Osteocyte (in vitro differentiated cells): ENCODE measurements at places on chromosomes 4 and X.

DNA sequence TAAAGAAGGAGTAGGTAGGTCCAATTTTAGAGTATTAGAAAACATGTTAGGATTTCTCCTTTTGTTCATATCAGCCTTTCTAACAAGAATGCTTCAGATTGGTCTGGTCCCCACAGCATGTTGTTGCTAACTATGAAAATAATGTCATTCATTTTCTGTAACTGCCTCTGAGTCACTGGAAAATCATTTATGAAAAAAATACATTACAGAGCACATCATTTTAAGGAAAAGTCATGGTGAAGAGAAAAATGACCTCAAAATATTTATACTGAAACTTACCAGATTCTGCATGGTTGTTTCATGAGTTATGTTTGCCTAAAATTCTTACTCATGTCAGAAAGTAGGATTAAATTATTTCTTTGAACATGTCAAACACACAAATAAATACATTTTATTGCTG, 35.2 kb downstream of the DTHD1 start:
- H3K4me3 ChIP-seq, result no peak overlapping the region
- DNase-seq, result no peak
- peak overlapping the region; percentile 79 for H3K27ac ChIP-seq
- H3K36me3 ChIP-seq, result no peaks in the 10 kb centered on the region
- peaks cover 29% of the 10 kb centered on the region for H3K4me1 ChIP-seq

- DNase-seq, result no peak
- H3K27ac ChIP-seq, result no peak overlapping the region
- no peaks in the 10 kb centered on the region for H3K36me3 ChIP-seq
- H3K27me3 ChIP-seq, result peaks cover 13% of the 10 kb centered on the region
Observed at GRCh38 chr4:70504733-70505132, 13.6 kb upstream of the AMTN start.

- peaks cover 4% of the 10 kb centered on the region for H3K27me3 ChIP-seq
- DNase-seq, result no peak
- no peak overlapping the region for H3K4me3 ChIP-seq
- no peaks in the 10 kb centered on the region for H3K36me3 ChIP-seq
- H3K27ac ChIP-seq, result no peak overlapping the region
- H3K4me1 ChIP-seq, result no peaks in the 10 kb centered on the region
Observed at GRCh38 chrX:132101206-132101605, 26.6 kb downstream of the FRMD7 start.

DNA sequence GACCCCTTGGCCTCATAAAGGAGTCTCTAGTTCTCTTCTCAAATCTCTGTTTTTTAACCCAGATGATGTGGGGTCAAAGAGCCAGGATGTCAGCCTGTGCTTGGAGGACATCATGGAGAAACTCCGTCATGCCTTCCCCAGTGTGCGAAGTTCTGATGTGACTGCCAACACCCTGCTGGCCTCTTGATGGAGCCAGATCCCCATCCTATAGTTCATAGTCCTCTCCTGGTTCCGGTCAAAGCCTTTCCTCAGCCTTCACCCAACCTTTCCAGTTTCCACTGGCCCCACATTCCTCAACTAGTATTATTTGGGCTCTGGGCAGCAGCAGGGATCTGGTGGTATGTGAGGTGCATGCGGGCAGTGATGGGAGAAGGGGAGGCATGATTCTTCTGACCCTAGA, 30.7 kb downstream of the TAF7L start:
- no peak overlapping the region for H3K4me3 ChIP-seq
- DNase-seq, result no peak
- H3K27me3 ChIP-seq, result no peaks in the 10 kb centered on the region
- H3K36me3 ChIP-seq, result no peaks in the 10 kb centered on the region

DNA sequence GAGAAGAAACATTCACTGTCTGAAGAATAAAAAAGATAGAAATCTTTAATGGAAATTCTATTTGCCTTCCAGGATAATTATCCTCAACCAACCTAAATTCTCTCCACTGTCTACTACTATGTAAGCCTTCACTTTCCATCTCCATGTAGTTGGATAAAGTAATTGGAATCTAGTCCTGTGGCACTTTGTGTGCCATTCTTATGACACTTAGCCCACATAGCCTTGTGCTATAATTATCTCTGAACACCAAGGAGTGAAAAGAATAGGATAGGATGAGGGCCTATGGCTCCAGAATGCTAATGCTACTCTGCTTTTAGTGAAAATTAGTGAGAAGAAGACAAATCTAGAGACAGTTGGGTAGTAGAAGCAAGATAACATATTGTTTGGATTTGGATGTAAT, 20.2 kb downstream of the PRSS48 start:
- no peak for DNase-seq
- peaks cover 2% of the 10 kb centered on the region for H3K36me3 ChIP-seq
- no peak overlapping the region for H3K4me3 ChIP-seq
- H3K27me3 ChIP-seq, result no peaks in the 10 kb centered on the region
- H3K4me1 ChIP-seq, result peaks cover 16% of the 10 kb centered on the region

- DNase-seq, result no peak
- H3K4me1 ChIP-seq, result peaks cover 78% of the 10 kb centered on the region
- peak overlapping the region; percentile 86 for H3K27ac ChIP-seq
- H3K36me3 ChIP-seq, result no peaks in the 10 kb centered on the region
- H3K27me3 ChIP-seq, result no peaks in the 10 kb centered on the region
Observed at GRCh38 chr4:98510757-98511517, 147.5 kb downstream of the TSPAN5 start.

- H3K27me3 ChIP-seq, result no peaks in the 10 kb centered on the region
- peak overlapping the region; percentile 51 for H3K27ac ChIP-seq
- H3K36me3 ChIP-seq, result no peaks in the 10 kb centered on the region
- no peak for DNase-seq
- H3K4me1 ChIP-seq, result peaks cover 23% of the 10 kb centered on the region
Observed at GRCh38 chrX:24332878-24333277, 19.0 kb upstream of the SUPT20HL2 start.

DNA sequence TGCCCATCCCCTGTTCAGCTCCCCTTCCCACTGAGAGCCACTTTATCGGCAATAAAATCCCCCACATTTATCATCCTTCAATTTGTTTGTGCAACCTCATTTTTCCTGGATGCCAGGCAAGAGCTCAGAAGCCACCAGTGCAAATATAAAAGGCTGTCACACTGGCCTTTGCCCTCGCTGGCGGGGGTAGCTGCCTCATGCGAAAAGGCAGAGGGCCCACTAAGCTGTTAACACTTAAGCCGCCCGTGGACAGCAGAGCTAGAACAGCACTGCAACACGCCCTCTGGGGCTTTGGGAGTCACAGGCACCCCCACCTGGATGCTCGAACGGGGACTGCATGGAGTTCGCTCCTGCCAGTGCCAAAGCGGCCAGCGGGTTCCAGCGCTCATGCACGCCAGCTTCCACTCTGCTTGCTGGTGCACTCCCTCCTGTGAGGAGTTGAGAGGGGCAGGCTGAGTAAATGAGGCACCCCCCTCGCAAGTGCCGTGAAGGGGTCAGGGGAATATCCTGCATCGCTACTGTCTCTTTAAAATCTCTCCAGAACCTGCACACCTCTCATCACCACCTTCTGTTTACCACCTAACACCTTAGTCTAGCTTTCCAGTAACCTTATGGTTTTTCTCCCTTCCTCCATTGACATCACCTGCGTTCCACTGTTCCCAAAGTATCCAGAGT, 99.5 kb downstream of the SORBS2 start:
- no peak for DNase-seq
- H3K27ac ChIP-seq, result no peak overlapping the region
- H3K36me3 ChIP-seq, result no peaks in the 10 kb centered on the region
- no peak overlapping the region for H3K4me3 ChIP-seq

DNA sequence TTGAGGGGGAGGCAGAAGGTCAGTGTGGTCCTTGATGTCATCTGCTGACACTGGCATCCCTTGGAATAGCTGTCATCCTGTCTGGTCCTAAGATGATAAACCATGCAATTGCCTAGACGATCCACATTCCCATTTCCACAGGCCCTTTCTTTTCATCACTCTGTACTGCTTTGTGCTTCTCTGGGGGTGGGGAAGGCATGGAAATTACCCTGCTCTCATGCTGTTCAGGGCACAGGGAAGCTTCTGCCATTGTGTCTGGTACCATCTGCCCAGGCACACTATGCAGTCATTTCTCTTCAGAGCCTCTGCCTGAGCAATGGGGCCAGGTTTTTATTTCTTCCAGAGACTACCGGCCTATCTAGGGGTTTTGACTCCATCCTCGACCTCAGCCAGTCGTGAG, 49.7 kb upstream of the ELOVL6 start:
- H3K27me3 ChIP-seq, result peaks cover 18% of the 10 kb centered on the region
- DNase-seq, result no peak
- no peaks in the 10 kb centered on the region for H3K4me1 ChIP-seq

DNA sequence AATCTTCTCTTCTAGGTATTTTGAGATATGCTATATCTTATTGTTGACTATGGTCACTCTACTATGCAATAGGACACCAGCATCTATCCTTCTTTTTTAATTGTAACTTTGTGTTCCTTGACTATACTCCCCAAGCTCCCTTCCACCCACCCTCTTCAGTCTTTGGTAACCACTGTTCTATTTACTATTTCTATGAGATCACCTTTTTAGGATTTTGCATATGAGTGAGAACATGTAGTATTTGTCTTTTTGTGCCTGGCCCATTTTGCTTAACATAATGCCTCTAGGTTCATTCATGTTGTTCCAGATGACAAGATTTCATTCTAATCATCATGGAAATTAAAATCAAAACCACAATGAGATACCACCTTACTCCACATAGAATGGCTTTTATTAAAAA, 63.3 kb upstream of the BANK1 start:
- H3K4me3 ChIP-seq, result no peak overlapping the region
- no peaks in the 10 kb centered on the region for H3K4me1 ChIP-seq
- no peak for DNase-seq
- H3K27me3 ChIP-seq, result peaks cover 2% of the 10 kb centered on the region
- no peak overlapping the region for H3K27ac ChIP-seq
